Activated T-helper 9 cell treated with anti-CD3 and anti-CD28 coated beads, Interleukin-2, amount 50 U/mL, for 16 hours (primary cell): ENCODE measurements at places on chromosomes 1 and 21.

- DNase-seq = no peak
These were observed at the start of gene SYT14 for GRCh38 chr1:209937996-209938959. SYT14 (plus strand) TSS chr1:209938217; CDS start chr1:209938265, 48 bp downstream.

DNA sequence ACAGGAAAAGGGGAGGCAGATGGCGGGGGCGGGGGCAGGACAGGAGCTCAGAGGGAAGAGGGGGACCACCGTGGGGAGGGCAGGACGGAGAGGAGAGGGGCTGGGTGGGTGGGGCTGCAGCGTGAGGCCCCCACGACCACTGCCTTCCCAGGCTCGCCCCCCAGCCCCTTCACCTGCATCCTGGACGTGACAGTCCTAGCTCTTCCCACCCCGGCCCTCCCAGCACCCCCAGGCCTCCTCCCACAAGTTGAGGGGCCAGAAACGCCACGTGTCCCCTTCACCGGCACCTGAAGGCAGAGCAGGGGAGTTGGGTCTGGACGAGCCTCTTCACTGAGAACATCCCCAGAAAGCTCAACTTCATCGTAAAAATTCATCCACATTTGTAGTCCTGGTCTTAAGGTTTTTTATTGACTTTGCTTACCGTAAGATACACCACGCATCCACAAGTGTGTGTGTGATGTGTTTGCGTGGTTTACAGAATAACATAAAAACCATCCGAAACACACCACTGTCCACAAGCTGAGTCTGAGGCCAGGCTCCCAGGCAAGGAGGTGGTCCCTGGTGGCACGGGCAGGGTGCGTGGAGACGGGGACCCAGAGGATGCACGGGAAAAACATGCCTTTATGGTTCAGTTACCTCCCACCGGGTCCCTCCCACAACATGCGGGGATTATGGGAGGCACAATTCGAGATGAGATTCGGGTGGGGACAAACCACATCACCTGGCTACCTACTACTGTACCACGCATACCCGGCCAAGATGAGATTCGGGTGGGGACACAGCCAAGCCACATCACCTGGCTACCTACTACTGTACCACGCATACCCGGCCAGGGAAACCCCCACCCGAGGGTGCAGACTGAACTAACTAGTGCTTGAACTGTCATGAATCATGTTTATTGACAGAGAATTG, 13.9 kb upstream of the COL18A1 start:
- no peak for DNase-seq

DNA sequence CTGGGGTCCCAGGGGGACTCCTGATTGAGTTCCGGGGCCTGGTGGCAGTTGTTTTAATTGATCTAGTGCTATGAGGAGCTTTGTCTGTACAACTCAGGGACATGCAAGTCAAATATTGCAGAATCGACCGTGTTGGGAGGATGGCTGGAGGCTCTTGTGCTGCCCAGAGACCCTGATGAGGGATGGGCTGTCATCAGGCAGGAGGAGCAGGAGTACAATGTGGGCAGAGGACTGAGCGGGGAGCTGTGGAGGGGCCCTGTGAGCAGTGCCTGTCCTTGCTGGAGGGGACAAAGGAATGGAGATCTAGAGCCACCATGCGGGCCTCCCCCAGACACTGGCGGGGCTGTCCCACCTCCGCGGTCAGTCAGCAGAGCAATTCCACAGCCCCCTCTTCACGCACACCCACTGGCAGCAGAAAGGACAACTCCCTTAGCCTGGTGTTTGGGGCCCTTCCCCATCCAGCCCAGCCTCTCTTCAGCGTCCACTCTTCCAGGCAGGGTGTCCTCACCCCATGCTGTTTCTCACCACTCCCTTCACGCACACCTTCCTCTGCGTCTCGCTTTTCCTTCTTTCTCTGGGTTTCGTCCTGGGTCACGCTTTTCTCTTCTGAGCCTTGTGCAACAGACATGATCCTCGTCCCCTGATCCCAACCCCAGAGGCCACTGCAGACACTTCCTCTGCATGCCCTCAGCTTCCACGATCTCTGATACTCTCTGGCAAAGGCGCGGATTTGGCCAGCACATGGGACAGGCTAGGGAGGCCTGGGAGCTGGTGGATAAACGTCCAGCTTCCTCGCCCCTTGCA, 122.6 kb downstream of the GRIK3 start:
- no peak for DNase-seq

GRCh38 chr1:117605164-117605773, 579 bp upstream of the TENT5C start:
- no peak for DNase-seq

- DNase-seq = no peak
These were observed 323.8 kb upstream of the ST6GALNAC5 start for GRCh38 chr1:76543495-76543894.

DNA sequence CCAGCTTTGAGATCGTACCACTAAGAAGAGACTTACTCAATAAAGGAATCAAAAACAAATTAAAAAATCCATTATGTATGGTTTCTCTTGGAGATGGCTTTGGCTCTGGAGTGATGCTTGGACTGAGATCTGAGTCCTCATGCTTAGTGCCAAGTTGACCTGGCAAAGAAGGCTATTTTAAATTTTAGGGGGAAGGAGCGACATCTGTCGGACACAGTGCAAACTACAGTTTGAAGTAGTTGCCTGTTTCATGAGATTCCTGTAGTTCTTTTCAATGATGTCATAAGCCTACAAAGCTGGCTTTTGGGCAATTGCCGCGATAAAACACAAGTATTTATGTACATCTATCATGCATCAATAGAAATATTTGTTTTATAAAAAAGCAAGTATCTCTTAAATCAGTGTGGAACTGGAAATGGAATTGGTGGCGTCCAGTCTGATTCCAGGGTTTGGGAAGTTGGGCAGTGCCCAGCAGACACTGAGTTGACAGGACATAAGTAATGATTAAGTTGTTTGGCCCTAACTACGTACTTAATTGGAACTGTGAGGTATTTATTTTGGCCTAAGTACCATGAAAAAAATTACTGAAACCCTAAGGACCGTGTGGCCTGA, 50.0 kb downstream of the TBCE start:
- peak; percentile 24 for DNase-seq

GRCh38 chr1:64426681-64427080, 43.2 kb upstream of the CACHD1 start:
- no peak for DNase-seq

GRCh38 chr1:121445679-121446078, 260.9 kb downstream of the SRGAP2C start:
- no peak for DNase-seq

DNA sequence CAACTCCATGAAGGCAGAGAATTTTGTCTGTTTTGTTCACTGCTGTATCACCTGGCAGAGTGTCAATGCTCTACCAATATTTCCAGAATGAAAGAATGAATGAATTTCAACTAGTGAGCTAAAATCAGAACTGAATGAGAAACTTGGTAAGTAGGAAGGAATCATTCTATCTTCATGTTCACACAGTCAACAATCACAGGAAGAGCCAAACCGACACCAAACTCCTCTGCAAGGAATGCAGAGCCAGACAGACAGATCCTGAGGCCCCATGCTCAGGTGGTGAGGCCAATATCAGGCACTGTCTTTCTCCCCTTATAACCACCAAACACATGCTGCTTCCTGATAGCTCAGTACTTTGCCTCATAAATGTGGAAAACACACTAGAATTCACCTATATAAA, 139.1 kb downstream of the SLC45A1 start:
- DNase-seq = no peak

GRCh38 chr1:59570524-59570923, 244.2 kb upstream of the HOOK1 start:
- DNase-seq = no peak

DNA sequence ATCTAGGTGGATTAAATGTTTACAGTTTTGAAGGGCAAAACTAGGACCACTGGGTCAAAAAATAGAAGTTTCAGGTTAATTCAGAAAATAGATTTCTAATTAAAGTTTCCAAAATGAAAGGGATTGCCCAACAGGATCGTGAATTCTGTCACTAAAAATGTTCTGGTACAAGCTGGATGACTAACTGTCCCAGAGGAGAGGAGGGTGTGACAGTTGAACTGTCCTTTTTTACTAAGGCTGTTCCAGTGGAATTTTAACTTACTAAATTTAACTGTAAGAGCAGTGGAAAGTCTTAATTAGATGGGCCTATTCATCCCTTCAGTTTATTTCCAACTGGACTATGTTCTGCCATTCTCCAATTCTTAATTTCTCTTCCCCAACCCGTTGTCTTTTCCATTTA, 7.2 kb downstream of the SNX7 start:
- no peak for DNase-seq

- no peak for DNase-seq
These were observed 32.3 kb downstream of the SLC9A1 start for GRCh38 chr1:27122652-27123051.

DNA sequence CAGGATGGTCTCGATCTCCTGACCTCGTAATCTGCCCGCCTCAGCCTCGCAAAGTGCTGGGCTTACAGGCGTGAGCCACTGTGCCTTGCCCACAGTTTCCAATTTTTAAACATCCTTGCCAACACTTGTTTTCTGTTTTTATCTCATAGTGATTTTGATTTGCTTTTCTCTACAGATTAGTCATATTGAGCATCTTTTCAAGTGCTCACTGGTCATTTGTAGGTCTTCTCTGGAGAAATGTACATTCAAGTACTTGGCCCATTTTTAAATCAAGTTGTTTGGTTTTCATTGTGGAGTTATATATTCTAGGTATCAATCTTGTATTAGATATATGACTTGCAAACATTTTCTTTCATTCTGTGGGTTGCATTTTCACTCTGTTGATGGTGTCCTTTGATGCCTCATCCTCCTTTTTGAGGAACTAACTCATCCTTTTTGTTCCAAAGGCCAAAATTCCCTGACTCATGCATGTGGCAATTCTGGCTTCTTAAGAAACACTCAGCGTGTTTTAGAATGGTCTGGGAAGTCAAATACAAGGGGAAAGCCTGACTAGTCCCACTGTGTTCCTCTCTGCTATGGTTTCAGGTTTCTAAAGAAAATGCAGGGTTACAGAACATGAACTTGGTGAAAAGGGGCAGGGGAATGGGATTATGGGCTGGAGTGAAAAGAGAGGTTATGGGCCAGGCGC, 37.3 kb downstream of the PTAFR start:
- DNase-seq = no peak

DNA sequence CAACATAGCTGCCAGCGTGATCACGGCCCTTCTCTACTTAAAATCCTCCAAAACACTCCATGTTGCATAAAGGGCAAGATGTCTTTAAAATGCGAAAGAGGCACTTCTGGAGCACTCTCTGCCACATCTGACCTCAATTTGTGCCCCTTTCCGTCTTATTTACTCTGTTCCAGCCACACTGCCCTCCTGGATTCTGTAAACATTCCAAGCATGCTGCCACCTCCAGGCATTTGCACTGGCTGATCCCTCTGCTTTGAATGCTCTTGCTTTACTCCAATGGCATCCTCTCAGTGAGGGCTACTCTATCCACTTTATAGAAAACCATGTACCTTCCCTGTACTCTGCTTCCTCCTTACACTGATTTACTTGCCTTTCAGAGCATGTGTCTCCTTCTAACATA, 5.3 kb upstream of the RGS7 start:
- DNase-seq = no peak

DNA sequence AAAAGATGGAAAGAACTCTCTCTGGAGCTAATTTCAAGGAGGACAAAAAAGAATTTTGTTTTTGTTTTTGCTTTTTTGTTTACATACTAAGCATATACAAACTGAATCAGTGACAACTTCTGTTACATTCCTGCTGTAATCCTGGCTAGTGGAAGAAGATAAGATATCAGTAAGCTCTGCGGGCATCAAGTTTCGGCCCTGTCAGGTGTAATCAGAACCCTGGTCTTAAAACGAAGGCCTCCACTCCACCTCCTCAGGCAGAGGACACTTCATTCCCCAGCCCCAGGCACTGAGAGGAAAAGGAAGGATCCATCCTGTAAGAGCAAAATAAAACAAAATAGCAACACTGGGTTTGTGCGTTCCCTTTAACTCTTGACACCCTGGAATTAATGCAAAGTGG, 88.9 kb upstream of the ARHGAP29 start:
- DNase-seq = no peak

DNA sequence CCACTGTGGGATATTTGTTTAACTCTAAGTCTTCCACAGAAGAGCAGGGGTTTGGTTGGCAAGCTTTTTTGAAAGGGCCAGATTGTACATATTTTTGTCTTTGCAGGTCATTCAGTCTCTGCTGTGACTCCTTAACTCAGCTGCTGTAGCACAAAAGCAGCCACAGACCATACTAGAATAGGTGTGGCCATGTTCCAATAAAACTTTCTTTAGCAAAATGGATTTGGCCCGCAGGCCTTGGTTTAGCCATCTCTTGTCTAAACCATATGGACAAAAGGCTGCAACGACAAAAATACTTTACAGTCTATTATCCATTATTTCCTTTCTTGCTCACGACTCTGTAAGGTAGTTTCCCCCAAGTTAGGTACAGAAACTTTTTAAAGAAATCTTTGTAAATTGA, 60.5 kb downstream of the ESRRG start:
- DNase-seq = no peak

GRCh38 chr21:42553435-42553834, 39.8 kb downstream of the SLC37A1 start:
- no peak for DNase-seq

DNA sequence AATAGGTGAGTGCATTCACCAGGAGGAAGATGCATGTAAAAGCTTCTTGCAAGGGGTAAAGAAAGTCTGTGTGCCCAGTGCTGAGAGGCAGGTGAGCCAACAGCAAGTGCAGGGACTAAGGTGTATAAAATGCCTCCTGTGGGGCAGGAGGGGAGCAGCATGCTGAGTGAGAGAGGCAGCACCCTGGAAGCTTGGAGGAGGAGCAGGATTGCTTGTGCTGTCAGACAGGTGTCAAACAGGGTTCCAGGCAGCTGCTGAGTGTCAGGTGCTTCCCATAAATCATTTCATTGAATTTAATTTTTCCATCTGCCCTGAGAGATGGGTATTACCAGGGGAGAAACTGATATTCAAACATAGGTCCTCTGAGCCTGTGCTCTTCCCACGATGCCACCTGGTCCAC, 13.9 kb downstream of the BSND start:
- DNase-seq = no peak

GRCh38 chr1:232566093-232566492, 63.8 kb downstream of the SIPA1L2 start:
- no peak for DNase-seq

DNA sequence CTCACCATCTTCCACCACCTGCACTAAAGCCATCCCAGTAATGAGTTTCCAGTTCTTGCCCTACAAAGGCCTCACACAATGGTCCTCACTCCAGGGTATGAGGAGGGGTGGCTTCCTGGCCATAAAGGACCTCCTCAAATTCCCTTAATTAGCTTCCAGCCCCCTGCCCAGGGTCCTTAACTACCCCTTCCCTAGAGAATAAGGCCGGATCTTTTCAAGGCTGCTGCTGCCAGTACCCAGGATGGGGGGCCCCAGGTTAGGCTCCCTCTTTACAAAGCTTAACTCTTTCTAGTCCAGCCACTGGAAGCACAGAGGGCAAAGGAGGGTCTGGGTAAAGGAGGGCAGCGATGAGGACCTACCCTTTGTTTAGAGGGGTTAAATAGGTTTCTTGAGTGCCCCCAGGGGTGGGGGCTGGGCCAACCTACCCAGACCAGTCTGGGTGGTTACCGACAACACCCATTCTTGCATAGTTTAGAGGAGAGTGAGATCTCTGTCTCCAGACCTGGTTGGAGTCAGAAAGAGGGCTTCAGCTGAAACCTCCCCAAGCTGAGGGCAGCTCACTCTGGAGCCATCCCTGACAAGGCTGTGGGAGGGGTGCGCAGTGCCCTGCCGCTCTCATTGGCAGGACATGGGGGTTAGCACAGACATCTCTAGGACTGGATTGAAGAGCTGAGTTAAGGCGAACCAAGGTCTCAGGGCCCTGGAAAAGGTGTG, 7.1 kb downstream of the BLACAT1 start:
- DNase-seq = no peak

- DNase-seq = no peak
These were observed 30.2 kb downstream of the EVI5 start for GRCh38 chr1:92754719-92755050.

- no peak for DNase-seq
These were observed at the start of gene BCAR3 for GRCh38 chr1:93681101-93681988. BCAR3 (minus strand) TSS chr1:93681837; CDS start chr1:93674930, 6,907 bp downstream.
